ENCODE measurements at places on chromosomes 11 and 22.

- no peak for DNase-seq
Measured at GRCh38 chr11:15897211-15897960, 459.0 kb downstream of the SOX6 start.

DNA sequence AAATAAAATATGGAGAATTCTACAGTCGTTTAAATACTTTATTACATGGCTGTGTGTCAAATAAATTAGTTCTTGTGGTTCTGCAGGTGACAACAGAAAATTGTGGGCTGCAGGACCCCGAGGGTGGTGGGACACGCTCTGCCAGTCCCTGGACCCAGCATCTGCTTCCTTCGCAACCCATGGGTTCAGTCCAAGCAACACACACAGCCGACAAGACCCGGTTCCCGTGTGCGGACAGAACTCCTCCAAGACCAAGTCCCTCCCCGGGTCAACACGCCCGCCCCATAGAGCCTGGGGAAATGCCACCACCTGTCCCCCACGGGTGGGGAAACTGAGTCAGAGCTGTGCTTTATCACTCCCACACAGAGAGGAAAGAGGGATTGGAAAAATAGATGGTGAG is 238.9 kb downstream of the BRD1 start:
- no peak for DNase-seq

GRCh38 chr22:47806894-47807293 is 1044.4 kb downstream of the TBC1D22A start:
- DNase-seq, result no peak

- DNase-seq, result no peak
Measured at GRCh38 chr11:2835296-2835695, 50.3 kb downstream of the CDKN1C start.

DNA sequence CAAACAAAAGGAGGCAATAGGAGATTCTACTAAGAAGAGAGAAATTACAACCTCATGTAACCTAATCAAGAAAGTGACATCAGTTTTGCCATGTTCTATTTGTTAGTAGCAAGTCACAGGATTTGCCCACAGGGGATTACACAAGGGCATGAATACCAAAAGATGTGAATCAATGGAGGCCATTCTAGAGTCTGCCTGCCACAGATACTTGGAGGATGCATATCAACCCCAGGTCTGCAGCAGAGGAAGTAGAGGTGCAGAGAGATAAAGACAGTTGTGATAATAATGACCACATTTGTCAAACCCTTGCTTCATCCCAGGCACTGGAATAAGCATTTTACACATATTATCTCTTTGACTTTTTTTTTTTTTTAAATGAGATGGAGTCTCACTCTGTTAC is 2.4 kb upstream of the ASCC2 start:
- no peak for DNase-seq

GRCh38 chr11:84740050-84740449 is 887.1 kb downstream of the DLG2 start:
- DNase-seq, result no peak

DNA sequence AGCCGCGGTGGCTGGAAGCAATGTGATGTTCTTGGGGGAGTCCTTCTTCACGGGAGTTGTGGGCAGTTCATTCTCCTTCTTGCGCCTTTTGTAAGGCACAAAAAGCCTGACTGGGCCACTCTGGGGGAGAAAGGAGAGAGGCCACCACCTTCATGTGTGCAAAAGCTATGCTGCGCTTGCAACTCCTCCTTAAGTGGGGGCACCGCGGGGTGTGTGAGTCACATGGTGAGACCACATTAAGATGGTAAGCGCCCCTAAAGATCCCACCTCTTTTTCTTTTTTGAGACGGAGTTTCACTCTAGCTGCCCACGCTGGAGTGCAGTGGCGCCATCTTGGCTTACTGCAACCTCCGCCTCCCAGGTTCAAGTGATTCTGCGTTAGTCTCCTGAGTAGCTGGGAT is 14.1 kb downstream of the DEAF1 start:
- no peak for DNase-seq

DNA sequence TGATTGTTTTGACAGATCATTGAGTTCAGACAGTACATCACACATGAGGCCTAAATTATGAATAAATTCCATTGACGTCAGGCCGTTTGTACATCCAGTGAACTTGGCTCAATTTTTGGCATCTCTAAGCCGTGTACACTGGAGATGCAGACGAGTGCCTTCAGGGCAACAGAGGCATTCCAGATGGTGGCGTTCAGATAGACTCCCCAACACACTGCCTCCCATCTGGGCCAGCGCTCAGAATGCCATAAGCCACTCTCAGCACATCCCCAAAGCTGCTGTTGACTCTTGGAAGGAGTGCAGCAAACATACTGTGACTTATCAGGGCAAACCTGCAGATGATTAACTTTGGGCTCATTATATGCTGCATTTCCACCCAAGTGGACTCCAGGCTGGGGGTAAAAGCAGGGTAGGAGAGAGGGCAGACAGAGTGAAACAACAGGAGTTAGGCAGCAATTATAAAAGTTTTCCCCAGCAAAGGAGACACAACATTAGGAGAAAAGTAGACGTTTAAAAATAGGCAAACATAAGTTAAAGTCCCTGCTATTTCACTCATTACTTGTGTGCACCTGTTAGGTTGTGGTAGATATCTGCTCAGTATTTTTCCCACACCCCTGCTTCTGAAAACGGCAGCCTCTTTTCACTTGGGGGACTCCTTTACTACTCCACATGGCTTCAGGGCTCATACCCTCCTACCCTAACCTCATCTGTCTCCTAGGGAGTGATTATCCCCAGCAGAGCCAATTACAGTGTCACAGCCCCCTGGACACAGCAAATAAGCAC is 60.2 kb upstream of the PDE3B start:
- DNase-seq, result peak; percentile 27

- no peak for DNase-seq
Measured at GRCh38 chr11:17774232-17775034, 39.9 kb downstream of the KCNC1 start.

DNA sequence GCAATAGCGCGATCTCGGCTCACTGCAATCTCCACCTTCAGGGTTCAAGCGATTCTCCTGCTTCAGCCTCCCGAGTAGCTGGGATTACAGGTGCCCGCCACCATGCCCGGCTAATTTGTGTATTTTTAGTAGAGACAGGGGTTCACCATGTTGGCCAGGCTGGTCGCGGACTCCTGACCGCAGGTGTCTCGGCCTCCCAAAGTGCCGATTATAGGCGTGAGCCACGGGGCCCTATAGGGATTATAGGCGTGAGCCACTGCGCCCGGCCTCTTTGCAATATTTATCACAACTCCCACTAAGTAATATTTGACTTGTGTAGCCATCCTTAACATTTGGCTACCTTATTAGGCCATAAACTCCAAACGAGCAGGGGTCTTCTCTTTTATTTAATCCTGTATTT is 879 bp upstream of the CUL5 start:
- DNase-seq, result no peak
